ENCODE measurements at places on chromosomes 3 and 15.
A peak's percentile ranks its signal among the peaks of the same experiment; 100 is the strongest.

DNA sequence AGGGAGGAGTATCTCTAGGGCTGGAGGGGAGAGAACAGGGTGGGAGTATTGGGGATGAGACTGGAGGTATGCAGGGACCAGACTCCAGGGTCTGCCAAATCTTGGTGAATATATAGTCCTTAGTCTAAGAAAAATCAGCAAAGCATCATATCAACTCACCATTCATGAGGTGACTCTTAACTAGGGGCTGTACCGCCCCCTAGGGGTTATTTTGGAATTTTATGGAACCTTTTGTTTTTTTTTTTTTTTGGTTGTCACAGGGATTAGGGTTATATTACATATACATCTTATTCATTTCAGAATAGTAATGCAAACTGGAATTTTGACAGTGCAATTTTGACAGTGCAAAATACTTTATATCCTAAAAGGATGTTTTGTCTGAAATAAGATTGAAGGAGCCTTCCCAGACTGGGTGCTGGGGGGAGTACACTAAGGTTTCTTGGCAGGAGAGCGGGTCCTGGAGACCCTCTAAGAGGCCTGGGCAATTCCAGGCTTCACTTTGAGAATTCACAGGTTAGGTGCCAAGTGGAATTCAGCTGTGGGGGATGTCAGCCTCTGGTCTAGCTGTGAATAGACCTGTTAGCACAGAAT, 7.5 kb downstream of the CMTM7 start:
- DNase-seq: no peak

DNA sequence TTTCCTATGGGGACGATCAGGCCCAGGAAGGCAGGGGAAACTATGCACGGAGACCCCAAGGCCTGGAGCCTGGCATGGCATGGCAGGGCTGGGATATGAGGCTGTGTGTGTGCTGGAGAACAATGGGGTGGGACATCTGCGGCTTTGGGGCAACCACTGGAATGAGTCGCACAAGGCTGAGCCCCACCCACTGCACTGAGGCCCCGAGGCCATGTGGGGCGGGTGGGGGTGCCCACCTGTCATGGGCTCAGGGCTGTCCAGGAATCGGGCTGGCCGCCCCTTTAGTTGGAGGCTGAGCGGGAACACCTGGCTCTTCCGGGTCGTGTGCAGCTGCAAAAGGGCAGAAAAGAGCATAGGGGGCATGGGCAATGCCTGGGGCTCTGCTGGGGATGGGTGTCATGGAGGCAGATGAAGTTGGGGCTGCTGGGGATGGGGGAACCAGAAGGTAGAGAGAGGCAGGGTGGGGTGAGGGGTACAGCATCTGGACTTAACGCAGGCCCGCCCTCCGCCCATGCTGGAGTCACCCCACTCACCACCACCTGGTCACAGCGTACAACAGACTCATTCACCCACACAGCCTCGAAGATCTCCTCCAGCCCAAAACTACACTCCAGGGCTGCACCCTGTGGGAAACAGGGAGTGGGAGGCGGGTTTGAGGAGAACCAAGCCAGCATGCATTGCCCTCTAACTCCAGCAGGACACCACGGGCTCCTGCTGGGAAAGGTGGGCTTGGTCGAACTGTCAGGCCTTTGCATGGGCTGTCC, 31.1 kb downstream of the PLXND1 start:
- DNase-seq: no peak

- DNase-seq: no peak
Observed at GRCh38 chr15:25777037-25777436, 86.1 kb downstream of the ATP10A start.

- DNase-seq: no peak
Observed at GRCh38 chr3:18444595-18445400, 19.7 kb upstream of the SATB1 start.

DNA sequence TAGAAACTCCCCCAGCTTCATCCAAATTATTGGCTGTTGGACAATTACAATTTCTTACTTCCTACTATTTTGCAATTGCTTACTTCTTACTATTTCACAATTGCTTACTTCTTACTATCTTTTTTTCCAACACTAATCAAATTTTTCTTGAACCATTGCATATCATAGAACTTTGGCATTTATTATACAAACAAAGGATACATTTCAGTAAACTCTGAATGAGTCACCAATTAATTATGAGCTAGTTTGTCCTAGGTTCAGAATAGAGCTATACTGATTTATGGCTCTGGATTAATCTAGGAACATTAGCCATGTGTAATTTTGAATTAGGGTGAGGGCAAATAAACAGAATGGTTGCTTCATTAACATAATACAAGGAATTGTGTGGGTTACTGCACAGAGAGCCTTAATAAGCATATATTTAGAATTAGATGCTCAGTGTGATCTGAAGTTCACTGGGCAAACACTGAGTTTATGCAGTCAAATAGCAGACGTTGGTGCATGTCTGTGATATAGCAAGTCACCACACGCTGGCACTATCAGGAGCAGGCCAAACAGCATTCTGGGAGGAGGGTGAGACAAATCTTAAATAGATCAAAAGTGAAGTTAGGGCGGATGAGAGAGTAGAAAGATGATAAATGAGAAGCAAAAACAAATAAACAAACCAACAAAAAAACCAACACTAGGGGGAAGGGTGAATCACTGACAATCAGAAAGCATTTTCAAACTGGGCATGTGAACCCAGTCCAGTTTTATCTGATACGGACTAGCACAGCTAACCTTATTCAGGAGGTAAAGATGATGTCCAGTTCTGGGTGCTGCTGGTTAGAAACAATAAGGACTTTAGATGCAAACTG, 21.5 kb downstream of the GABRR3 start:
- DNase-seq: no peak

DNA sequence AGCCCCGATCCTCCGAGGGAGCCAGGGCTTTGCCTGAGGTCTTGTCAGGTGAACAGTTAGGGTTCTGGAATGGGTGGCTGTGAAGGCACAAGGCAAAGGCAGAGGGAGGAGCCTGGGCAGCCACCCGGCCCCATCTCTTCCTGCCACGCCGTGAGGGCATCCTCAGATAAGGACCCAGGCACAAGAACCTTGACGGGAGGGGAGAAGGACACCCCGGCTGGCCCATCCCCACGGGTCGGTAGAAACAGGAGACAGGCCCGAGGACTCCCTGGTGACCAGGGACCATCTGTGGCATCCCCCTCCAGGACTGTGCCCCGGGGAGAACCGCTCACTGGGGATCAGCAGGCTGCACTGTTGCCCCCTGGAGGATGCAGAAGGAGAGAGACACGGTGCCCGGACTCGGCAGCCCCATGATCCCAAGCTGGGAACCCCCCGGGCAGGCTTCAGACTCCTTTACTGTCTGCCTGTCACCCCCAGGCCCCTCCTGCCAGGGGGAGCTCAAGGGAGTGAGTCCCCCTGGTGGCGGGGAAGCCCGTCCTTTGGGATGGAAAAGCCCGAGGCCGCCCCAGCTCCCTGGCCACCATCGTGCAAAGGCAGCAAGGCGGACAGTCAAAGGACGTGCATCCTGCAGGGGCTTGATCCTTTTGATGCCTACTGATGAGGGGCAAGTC, 12.3 kb upstream of the PCSK6 start:
- DNase-seq: peak; percentile 30

DNA sequence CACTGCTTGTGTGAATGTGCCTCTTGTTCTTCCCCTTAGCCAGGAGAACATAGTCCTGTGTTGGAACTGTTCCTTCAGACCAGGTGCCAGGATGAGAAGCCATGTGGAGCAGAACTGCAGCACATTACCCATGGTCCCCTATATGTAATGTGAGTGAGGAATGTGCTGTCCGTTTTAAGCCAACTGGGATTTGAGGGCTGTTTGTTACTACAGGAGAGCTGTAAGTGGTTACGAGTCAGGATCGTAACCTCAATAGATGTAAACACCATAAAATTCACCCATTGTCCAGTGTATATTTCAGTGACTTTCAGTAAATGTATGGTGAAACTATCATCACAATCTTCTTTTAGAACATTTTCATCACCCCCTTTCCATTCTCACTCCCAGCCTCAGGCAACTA, 10.1 kb upstream of the SCAP start:
- no peak for DNase-seq

DNA sequence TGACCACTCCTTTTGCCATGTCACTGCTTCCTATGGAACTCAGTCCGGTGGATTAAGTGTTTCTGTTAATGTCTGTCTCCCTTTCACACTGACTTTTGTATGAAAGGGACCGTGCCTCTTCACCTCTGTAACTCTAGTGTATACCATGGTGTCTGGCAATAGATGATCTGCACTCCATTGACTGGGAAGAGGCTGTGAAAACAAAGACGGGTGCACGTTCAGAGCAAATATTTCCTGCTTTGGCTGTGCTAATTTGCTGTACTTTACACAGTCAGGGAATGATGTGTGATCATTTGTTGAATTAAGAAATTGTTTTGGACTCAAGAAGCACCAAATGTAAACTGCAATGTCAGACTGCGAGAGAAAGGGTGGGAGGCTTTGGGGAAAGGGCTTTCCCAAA, 315.2 kb downstream of the RORA start:
- no peak for DNase-seq

- DNase-seq: no peak
Observed at GRCh38 chr3:94114666-94115065, 51.8 kb downstream of the NSUN3 start.

All from iPS DF 19.7 (cell line).